ENCODE measurements at places on chromosomes 2 and 18.

GRCh38 chr2:207805566-207806226 lies 36.0 kb upstream of the FZD5 start:
- no peak for DNase-seq

GRCh38 chr18:21242141-21242779 lies at the start of gene GREB1L:
Gene GREB1L (plus strand): TSS chr18:21242232. CDS start chr18:21383519, 141,287 bp downstream.
- no peak for DNase-seq

DNA sequence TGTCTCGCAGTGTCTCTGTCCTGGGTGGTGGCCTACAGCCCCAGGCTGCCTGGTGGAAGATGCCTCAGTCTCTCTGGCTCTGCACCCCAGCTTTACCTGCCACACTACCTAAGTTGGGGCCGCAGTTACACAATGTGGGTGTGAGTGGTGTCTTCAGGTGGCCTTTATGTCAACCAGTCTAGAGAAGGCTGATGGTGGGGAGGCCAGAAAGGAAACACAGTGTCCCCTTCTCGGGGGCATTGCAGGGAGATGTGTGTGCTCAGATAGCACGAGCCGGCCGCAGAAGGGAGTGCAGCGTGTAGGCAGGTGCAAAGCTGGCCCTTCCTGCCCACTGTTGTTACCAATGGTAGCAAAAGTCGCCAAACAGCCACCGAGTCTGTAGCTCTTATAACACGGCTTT lies 216.1 kb downstream of the SH3RF3 start:
- DNase-seq, result no peak

DNA sequence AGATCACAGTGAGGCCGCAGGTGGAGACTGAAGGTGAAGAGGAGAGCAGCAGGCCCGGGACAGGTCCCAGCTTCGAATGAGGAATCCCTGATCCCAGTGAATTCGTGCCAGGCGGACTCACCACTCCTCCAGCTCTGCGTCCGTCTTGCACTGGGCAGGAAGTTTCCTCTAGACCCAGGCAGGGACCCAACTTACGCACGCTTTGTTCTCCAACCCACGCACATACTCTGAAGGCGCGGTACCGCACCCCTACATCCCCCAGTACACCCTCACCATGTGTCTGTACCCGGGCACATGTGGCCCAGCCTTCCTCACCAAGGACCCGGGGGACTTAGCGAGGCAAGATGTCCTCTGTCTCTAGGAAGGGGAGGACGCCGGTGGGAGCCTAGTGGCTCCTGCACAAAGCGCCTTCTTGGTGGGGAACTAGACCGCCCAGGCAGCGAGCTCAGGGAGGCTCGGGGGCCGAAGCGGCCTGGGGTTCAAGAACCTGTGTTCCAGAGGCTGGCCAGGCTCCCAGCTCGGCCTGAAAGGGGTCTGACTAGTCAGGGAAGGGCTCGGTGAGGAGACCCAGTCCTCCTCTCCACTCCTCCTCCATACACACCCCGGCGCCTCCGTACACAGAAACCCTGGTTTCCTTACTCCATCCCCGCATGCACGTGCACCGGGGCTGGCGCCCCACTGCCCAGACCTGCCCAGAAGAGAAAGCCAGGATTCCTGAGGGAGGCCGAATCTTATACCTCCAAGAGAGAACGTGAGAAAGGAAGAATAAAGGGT lies 38.3 kb upstream of the ATP6V1B1 start:
- no peak for DNase-seq

DNA sequence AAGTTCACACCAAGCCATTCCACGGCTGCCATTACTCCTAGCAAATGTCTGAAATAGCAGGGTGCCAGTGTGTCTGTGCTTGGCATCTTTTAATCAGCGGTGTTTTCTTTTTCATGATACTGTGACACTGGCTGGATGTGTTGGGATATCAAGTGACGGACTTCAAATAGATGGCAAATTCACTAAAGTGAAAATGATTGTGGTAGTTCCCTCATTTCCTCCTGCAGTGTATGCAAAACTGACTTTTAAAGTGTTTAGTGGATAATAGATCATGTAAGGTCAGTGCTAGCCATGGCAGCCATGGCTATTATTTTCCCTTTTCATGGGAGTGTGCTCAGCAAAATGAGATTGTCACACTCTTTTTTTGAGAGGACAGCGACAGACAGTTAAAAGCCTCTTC lies 261.5 kb upstream of the SIX3 start:
- no peak for DNase-seq

Data from activated effector memory CD4-positive, alpha-beta T cell treated with anti-CD3 and anti-CD28 coated beads, Interleukin-2, amount 50 U/mL, for 16 hours (primary cell).